ENCODE measurements at places on chromosomes 6 and 20. TPM values are rescaled to one million over a fixed set of nuclear protein-coding genes. Genes with fewer than 3 reads are reported as not detected.

- DNase-seq, result no peak
Measured at GRCh38 chr6:167722634-167723309, 103.9 kb upstream of the AFDN start.

ERMARD gene
- total RNA-seq, result 15.2 TPM

DNA sequence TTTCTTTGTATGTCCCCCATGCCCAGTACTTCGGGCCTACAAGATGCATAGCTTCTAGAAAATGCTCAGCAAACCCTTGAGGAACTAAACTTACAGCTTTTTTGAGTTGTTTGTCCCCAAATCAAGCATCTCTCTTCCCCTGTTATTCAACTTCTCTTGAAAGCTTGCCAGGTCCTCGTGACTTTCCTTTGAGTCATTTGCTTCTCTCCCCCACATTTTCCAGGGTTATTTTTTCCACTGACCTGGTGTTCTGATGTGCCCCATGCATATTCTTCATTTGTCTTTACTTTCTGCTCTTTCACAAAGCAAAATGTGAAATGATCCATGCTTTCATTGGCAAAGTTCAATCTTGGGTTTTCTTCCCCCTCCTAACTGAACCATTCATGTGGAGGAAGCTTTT lies 204.8 kb downstream of the TFAP2A start:
- no peak for DNase-seq

DNA sequence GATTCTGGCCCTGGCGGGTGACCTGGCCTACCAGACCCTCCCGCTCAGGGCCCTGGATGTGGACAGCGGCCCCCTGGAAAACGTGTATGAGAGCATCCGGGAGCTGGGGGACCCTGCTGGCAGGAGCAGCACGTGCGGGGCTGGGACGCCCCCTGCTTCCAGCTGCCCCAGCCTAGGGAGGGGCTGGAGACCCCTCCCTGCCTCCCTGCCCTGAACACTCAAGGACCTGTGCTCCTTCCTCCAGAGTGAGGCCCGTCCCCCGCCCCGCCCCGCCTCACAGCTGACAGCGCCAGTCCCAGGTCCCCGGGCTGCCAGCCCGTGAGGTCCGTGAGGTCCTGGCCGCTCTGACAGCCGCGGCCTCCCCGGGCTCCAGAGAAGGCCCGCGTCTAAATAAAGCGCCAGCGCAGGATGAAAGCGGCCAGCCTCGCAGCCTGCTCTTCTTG lies 868 bp upstream of the SLC2A4RG start:
- DNase-seq, result no peak

TM9SF4 gene
- 41.0 TPM for total RNA-seq

- DNase-seq, result no peak
Measured at GRCh38 chr20:14197097-14197496, 140.3 kb downstream of the FLRT3 start.

PKIG gene
- total RNA-seq, result 10.5 TPM

SMIM8 gene
- 3.1 TPM for total RNA-seq

GRCh38 chr20:60232380-60232779 lies 274.2 kb downstream of the CDH26 start:
- DNase-seq, result no peak

TTBK1 gene
- 0.09 TPM for total RNA-seq

DNA sequence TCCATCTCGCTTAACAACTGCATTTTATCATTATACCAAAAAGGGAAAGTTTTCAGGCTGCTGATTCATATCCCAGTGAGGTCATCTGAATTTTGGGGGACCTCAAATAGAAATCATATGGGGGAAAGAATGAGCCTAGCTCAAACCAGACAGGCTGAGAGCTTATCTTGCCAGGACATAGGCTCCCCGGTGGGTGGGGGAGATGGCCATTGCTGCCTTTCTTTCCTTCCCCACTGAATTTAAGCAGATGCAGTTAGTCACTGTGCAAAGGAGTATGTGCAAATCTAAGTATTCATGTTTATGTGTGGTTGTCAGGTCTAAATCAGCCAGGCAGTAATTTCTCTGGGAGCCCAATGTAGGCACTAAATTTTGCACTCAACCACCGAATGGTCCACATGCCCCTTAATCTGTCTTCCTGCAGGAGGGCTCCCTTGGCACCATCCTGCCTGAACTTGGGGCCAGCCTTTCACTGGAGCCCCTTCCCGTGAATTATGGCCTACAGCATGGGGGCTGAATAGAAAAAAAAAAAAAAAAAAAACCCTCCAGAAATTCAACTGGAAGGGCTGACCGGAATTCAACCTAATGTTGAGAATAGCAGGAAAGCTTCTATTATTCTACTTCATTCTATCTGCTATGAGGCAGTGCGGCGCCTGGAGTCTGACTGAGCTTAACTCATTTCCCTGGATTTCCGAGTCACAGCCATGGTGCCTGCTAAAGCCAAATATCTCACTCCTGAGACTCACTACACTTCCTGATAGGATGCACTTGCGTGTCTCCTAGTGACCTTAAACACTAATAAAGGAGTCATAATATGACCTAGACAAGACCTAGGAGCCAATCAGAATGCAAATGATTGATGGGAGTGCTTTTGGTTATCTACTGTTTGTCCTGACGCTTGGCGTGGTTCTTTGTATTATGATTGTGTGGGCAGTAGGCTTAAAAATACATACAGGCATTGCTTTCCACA lies 161.5 kb upstream of the HEY2 start:
- no peak for DNase-seq

DNA sequence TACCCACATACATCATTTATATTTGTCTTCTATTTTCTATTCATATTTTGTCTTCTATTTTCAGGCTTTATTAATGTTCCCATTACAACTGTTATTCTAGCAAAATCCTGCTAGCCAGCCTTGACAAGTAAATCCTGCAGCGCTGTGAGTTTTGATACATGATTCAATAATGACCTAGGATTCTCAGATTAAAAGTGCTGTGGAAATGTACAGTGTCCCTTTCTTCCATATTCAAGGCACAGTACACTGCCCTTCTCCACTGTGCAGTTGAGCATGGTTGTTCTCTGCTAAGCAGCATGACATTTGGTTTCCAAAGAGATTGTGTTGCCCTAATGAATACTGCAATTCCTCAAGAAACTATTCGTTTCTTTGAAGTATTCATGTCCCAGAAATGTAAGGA lies 5.8 kb upstream of the HEY2 start:
- DNase-seq, result no peak

C6orf141 gene
- total RNA-seq, result not detected

PROKR2 gene
- not detected for total RNA-seq

- DNase-seq, result no peak
Measured at GRCh38 chr20:62595491-62595890, 46.8 kb upstream of the SLCO4A1 start.

GRCh38 chr20:13325033-13325432 lies 104.0 kb downstream of the ISM1 start:
- DNase-seq, result no peak

TBCC gene
- 14.2 TPM for total RNA-seq

GRCh38 chr6:45467853-45468252 lies 90.1 kb upstream of the SUPT3H start:
- DNase-seq, result no peak

GRCh38 chr6:3230900-3231246 lies 3.4 kb upstream of the TUBB2B start:
- DNase-seq, result no peak

- no peak for DNase-seq
Measured at GRCh38 chr6:151160929-151161757, 78.6 kb upstream of the AKAP12 start.

- DNase-seq, result no peak
Measured at GRCh38 chr6:626236-626635, 30.7 kb downstream of the HUS1B start.

- DNase-seq, result no peak
Measured at GRCh38 chr6:158170656-158171081, 2.5 kb downstream of the GTF2H5 start.

DNA sequence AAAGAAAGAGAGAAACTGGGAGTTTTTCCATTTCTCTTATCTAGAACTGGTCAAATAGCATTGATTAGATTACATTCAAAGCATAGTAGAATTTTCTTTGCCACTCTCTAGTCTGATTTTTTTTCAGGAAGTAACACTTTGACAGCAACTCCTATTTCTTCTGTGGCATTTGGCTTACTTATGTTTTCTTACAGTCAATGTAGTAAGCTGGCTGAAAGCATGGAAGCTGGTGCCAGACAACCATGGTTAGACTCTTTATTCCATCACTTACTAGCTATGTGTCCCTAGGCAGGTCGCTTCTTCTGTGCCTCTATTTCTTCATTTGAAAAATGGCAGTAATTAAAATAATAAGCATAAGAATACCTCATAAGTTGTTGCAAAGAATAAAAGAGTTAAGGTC lies 54.2 kb upstream of the OPRM1 start:
- no peak for DNase-seq

GINS1 gene
- total RNA-seq, result 26.3 TPM

MDFI gene
- not detected for total RNA-seq

CNKSR3 gene
- total RNA-seq, result not detected

GRCh38 chr20:49280463-49281058 lies 2.7 kb upstream of the ZNFX1 start:
- DNase-seq, result no peak

DNA sequence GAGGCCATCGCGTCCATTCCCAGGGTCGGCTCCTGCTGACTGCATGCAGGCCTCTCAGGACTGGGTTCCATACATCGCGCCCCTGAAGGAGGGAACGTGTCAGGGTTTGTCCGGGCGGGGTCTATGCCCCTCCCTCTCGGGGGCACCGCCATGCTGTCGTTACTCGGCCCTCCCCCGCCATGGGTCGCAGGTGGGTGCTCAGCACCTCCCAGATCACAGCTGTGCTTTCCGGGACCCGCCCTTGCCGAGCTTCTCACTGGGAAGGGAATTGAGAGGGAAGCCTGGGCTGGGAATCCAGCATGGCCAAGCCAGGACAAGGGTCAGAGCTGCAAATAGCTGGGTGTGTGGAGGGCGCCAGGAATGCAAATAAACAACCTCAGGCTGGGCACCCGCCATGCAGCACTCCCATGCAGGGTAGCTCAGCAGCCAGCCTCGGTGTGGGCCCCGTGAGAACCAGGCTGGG lies at the start of gene FRMD1:
Gene FRMD1 (minus strand): TSS at position 270 of the 463 bp plus-strand sequence. CDS start 118 bp downstream, at position 152.
- no peak for DNase-seq

SAMD3 gene
- 0.95 TPM for total RNA-seq

- DNase-seq, result no peak
Measured at GRCh38 chr6:16198061-16198705, 40.2 kb upstream of the GMPR start.

BPIFB4 gene
- total RNA-seq, result not detected

- no peak for DNase-seq
Measured at GRCh38 chr6:166610069-166610468, 17.0 kb downstream of the RPS6KA2 start.

DNA sequence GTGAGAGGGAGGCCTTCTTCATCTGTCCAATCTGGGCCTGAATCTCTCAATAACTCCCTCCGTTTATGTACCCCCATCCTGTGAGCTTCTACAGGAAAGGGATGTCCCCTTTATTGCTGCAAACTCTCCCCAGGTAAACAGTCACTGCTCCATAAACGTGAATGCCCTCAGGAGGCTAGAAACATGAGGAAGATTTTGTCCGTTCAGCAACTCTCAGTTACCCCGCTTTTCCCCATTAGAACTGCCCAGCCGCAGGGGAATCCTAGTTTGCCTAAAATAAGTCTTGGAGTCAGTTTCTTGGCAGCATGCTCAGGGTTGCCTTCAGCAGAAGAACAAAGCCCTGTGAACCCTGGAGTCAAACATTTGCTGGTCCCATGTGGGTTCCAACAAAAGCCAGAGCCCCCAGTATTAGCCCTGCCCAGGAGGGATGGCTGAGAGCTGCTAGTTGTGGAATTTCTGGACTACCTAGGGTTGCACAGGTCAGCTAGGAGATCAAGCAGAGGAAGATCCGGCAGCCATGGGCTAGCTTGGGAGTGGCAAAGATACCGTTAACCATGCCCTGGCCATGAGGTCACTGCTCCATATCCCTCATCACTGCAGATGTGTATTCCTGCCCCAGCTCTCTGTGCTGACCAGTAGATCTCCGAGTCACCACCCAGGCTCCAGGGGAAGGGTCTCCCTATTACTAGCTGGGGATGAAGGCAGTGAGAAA lies 640 bp downstream of the LRRN4 start:
- no peak for DNase-seq

ARMH2 gene
- total RNA-seq, result 0.31 TPM

DNA sequence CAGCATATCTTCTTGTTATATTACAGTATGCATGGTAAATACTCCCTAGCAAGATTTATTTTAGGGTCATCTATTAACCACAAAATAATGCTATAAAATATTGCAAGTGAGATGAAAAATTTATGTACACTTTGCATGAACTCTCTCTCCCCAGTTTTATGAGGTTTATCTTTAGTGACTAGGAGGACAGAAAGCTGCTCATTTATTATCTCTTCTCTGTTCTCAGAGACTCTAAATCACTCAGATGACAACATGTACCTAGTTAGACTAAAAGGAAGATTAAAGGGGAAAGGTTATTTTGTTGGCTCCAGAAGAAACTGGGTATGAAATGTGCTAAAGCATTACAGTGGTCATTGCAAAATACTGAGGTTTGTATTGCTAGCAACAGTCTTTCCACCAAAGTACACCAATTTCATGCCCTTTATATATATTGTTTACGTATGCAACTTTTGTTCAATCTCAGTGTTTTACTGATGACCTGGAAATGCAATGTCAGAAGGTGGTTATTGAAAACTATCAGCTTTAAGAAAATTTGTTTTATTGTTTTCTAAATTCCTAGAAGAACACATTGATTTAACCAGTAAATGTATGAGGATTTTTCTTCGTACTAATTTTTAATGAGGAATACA lies 11.8 kb downstream of the RFX6 start:
- no peak for DNase-seq
